ENCODE measurements at places on chromosomes 5 and 9.
A peak's percentile ranks its signal among the peaks of the same experiment; 100 is the strongest.

GRCh38 chr5:93294199-93294598, 286.8 kb downstream of the NR2F1-AS1 start:
- no peak overlapping the region for H3K27ac ChIP-seq
- peak; percentile 68 for DNase-seq
- no peaks in the 10 kb centered on the region for H3K27me3 ChIP-seq
- no peaks in the 10 kb centered on the region for H3K36me3 ChIP-seq

- no peak for DNase-seq
- H3K27ac ChIP-seq: no peak overlapping the region
Measured at GRCh38 chr5:150167908-150168307, 1.3 kb downstream of the CDX1 start.

DNA sequence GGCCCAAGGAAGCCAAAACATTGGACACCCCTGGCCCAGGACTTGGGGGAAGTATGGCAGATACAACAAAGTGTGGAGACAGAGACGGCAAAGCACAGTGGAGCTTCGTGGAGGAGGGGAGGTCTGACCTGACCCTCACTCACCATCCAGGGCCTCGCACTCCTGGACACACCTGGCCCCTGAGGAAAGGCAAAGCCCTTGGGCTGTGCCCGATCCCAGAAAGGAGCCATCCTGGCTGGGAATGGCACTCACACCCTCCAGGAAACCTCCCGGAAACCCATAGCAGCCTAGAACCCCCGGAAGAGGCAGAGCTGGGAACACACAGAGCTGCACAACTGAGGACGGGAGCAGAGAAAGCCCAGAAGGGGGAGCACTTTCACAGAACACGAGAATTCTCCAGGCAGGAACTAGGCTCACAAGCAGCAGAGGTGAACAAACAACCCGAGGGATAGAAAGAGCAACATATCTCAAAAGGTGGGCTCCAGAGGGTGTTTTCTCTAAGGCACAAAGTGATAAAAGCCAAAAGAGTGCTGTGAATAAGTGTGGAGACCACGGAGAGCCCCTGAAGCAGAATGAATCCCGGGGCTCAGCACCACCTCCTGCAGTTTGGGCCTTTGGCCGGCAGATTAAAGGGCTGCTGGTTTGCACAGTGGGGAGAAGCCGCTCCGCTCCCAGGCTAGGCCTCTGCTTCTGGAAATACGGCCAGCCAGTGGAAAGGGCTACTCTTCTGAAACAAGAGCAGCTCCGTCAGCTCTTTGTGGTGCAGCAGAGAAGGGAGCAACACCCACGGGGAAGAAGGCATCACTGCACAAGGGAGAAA, 108.2 kb downstream of the UBE2R2 start:
- H3K27ac ChIP-seq: no peak overlapping the region
- DNase-seq: peak; percentile 62
- no peaks in the 10 kb centered on the region for H3K27me3 ChIP-seq
- H3K4me3 ChIP-seq: no peak overlapping the region

DNA sequence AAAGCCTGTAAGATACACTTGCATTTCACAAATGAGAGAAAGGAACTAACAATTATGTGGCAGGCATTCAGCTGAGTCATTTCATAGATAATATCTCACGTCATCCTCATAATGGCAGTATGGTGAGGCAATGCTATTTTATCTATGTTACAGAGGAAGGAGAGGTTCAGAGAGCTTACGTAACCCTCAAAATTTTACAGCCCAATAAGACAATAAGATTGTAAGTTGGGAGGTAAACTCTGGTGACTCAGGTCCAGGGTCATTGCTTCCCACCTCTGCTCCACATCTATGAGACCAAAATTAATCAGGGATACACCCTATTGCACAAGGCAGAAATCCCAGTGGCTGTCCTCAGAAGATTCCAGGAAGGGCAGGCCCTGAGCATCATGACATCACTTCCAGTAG, 309.7 kb downstream of the NSG2 start:
- H3K27ac ChIP-seq: no peak overlapping the region
- no peaks in the 10 kb centered on the region for H3K36me3 ChIP-seq
- H3K4me1 ChIP-seq: no peaks in the 10 kb centered on the region
- H3K27me3 ChIP-seq: no peaks in the 10 kb centered on the region
- DNase-seq: peak; percentile 70

- H3K4me3 ChIP-seq: peak overlapping the region; percentile 42
- peaks cover 1% of the 10 kb centered on the region for H3K36me3 ChIP-seq
- peaks cover 2% of the 10 kb centered on the region for H3K4me1 ChIP-seq
- DNase-seq: peak; percentile 4
- peak overlapping the region; percentile 13 for H3K27ac ChIP-seq
- H3K27me3 ChIP-seq: no peaks in the 10 kb centered on the region
Measured at GRCh38 chr9:121122246-121123032, 47.7 kb downstream of the CNTRL start.

GRCh38 chr5:136162008-136162407, 29.4 kb downstream of the SMAD5 start:
- H3K36me3 ChIP-seq: peaks cover 2% of the 10 kb centered on the region
- H3K4me3 ChIP-seq: no peak overlapping the region
- DNase-seq: no peak
- no peaks in the 10 kb centered on the region for H3K27me3 ChIP-seq
